ENCODE measurements at places on chromosomes 16 and 17. TPM values are rescaled to one million over a fixed set of nuclear protein-coding genes. Genes with fewer than 3 reads are reported as not detected.

ABCA9 gene
- total RNA-seq, result 110 TPM

PRKCB gene
- total RNA-seq, result 0.15 TPM

MARVELD3 gene
- not detected for total RNA-seq

FASN gene
- 100 TPM for total RNA-seq

METTL9 gene
- total RNA-seq, result 130 TPM

VPS4A gene
- 24.6 TPM for total RNA-seq

OSGIN1 gene
- total RNA-seq, result 10.7 TPM

PAQR4 gene
- total RNA-seq, result 1.4 TPM

SNAI3 gene
- total RNA-seq, result not detected

KRTAP4-3 gene
- total RNA-seq, result not detected

CHMP6 gene
- 16.0 TPM for total RNA-seq

EVPLL gene
- total RNA-seq, result not detected

FBXW10B gene
- total RNA-seq, result not detected

TEKT3 gene
- total RNA-seq, result not detected

MYADML2 gene
- not detected for total RNA-seq
